ENCODE measurements at places on chromosomes 16 and 17.

- no peak for DNase-seq
Observed at GRCh38 chr16:87057211-87057881, 259.8 kb downstream of the C16orf95 start.

DNA sequence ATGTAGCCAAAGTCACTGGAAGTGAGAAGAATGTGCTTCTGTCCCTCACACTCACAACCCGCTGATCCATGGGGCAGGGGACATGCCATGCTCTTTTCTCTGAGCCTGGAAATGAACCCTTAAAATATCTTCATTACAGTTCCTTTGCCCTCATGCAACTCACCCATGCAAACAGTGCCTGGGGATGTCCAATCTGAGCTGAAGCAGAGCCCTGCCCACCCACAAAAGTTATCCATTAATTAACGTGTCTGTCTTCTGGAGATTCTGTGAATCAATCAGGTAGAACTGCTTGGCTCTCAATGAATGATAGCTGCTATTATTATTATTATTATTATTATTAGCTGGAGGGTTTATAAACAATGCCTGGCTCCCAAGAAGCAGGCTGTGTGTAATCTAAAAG lies 133.7 kb downstream of the USP31 start:
- DNase-seq = no peak

DNA sequence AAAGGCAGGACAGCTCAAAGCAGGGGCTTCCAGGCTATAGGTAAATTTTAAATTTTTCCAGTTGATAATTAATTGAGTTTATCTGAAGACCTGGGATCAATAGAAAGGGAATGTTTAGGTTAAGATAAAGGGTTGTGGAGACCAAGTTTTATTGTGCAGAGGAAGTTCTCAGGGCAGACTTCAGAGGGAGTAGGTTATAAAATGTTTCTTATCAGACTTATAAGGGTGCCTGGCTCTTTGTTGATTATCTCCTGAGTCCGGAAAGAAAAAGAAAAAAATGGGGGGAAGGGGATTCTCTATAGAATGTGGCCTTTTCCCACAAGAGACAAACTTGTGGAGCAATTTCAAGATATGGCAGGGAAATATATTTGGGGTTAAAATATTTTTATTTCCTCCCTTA lies 15.9 kb downstream of the SLC46A1 start:
- DNase-seq = no peak

DNA sequence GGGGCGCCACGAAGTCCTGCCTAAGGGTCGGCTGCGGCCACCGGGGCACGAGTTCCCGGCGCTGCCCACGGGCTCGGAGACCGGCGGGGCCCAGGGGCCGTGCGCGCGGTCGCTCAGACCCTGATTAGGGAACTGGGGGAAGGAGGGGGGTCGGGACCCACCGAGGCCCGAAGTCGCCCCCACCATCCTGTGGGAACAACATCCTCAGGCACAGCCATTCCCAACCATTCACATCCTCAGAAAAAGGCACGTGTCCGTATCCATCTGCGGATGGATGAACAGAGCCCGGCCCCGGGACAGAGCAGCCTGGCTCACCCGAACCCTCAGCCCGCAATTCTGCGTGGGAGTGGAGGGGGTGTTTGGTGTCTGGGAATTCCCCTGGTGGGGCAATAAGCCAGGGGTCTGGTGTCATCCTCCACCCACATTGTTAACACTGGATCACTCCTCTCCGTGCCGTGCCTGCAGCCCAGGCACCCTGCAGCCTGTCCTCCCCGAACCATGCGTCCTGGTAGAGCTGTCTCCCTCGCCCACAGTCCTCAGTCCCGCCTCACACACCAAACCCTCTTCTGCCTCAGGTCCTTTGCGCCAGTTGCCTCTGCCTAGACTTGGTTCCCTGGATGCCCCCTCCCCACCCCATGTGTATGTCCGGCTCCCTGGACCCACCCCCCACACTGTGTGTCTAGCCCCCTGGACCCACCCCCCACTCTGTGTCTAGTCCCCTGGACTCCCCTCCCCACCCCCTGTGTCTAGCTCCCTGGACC lies 789 bp upstream of the CCDC57 start:
- DNase-seq = no peak

DNA sequence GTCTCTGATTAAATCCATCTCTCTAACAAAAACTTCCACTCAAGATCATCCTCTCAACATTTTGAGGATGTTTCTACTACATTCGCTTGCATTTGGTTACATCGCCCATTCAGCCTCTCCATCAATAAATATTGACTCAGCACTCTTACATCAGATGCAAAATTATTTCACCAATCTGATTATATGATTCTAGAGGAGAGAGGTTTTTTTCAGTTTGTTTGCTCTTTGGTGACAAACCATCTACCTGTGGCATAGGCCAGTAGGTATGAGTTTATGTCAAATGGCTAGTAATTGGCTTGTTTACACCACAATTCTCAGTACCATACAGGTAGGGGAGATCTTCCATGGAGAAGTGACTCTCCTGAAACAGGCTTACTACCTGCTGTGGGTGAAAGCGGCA lies 52.3 kb downstream of the TOX3 start:
- DNase-seq = no peak

- DNase-seq = no peak
Observed at GRCh38 chr17:75645501-75645888, 12.3 kb downstream of the SMIM5 start.

DNA sequence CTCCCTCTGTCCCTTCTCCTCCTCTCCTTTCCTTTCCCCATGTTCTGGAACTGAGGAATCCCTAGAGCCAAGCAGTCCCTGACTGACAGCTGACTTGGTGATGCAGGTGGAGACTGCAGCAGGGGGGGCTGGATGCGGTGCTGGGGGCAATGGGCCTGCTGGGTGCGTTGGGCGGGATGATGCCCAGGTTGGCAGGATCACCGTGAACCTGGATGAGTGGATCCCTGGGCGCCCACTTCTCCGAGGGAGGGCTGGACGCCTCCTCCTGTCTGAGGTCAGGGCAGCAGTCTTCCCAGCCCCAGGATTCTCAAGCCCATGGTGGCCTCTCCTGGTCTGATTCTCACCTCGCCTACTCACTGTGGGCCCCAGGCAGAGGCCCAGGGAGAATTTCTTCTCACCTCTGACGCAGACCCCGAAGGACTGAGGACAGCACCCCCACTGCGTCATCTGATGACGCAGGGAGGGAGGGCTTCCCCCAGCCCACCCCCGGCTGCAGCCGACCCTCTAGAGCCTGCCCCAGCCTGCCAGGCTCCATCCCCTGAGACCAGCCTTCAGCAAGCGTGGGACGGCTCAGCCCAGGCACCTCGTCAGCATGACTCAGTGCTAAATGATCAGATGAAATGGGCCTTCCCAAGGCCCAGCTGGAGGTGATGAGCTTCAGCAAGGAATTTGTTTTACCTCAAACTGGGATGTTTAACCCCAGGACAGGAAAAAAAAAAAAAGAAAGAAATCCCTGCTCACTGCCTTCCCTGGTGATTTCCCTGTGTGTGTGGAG lies 188.0 kb upstream of the TNRC6C start:
- DNase-seq = no peak

DNA sequence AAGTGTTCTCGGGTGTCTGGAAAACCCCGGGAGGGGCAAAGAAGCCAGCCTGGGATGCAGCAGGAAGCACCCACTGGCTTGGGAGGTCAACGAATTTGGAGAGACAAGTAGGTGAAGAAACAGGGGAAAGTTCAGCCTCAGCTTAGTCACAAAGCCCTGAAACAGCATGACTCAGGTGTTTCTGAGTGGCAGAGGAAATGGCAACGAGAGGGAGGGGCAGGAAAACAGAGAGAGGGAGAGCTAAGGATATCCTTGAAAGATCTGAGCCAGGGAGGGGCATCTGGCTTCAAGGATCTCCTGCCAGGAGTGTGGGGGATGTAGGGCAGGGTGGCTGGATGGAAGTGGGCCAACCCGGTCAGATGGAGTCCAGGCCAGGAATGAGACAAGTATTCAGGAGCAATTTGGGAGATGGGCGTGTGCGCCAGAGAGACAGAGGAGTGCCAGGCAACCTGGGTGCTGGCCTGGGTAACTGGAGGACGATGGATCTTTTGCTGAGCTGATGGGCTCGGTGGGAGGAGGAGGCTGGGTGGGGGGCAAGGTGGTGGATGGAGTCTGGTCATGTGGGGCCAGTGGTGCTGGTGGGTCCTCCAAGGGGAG lies 27.2 kb downstream of the ABCC3 start:
- DNase-seq = no peak

DNA sequence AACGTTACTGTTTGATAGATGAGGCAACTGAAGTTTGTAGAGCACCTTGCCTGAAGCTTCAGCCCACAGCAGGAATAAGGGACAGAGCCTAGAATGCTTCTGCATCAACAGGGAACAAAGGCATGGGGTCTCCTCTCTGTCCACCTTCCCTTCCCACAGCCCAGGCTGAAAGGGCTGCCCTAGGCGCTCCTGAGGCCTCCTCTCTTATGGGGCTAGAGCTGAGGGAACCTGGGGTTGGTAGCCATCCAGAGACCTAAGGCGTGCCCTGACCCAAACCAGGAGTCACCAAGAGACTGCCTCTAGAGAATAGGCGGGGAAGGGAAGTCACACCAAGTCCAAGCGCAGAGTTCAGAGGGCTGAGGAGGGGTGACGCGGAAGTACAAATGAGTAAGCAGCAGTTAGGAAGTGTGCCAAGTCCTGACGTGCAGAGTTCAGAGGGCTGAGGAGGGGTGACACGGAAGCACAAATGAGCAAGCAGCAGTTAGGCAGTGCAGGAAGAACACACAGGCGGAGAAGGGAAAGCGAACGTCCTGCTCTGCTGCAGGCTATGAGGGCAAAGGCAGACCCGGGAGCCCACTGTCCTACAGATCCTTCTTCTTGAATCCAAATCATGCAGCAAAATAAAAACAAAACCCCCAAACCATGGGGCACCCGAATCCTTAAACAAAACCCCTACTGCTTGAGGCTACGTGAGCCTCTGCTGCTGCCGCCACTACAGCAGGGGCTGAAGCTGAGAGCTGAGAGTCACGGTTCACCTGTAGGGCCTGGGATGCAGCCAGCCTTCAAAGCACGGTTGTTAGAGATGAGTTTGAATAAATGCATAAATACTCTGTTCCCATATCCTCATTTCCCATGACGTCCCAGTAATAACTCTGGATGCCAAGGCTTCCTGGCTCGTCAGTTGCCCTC lies 2.7 kb upstream of the SPG7 start:
- peak; percentile 87 for DNase-seq

GRCh38 chr17:44967026-44967906 lies 837 bp downstream of the C1QL1 start:
- DNase-seq = no peak

- DNase-seq = no peak
Observed at GRCh38 chr17:35046245-35046644, 17.3 kb downstream of the RFFL start.

- DNase-seq = no peak
Observed at GRCh38 chr17:15364615-15365014, 23.2 kb upstream of the TEKT3 start.

DNA sequence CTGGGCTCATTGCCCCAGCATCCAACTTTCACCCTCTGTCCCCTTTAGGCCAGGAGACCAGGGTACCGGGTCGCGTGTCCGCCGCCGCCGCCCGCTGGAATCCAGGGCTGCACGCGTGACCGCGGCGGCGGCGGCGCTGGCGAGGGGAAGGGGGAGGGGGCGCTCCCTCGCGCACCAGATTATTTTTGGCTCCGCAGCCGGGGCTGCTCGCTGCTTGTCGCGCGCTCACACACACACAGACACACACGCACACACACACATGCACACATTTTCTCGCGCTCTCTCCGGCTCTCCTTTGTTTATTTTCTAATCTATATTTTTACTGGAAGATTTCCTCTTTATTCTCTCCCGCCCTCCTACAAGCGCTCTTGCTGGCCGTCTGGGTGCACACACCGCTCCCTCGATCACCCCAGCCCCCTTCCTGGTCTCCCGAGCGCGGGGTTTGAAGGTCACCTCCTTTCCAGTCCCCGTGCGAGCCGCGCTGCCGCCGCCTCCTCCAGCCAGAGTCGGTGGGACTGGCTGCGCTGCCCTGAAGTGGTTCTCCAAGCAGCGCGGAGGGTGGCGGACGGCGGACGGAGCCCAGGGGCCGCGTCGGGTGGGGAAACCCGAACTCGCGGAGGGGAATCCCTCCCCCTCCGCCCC lies 921.4 kb upstream of the EEF2KMT start:
- DNase-seq = no peak

DNA sequence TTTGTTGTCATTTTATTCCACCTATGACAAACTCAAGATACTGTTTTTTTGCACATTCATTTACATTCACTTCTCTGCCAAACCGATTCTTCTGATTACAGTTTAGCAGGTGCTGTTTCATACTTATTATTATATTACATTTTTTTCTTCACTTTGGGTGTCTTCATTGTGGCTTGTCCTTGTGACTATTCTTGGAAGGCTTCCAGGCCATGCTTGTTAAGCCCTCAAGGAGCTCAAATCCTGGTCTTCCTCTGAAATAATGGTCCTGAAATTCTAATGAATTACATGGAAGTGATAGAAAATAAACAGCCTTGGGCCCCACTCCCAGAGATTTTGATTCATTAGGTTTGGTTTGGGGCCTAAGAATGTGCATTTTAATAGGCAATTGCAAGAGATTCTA lies 1.4 kb downstream of the KRTAP2-4 start:
- no peak for DNase-seq

- no peak for DNase-seq
Observed at GRCh38 chr16:25038239-25038954, 23.2 kb upstream of the ARHGAP17 start.

GRCh38 chr17:12627781-12628451 lies 37.8 kb upstream of the MYOCD start:
- DNase-seq = no peak

DNA sequence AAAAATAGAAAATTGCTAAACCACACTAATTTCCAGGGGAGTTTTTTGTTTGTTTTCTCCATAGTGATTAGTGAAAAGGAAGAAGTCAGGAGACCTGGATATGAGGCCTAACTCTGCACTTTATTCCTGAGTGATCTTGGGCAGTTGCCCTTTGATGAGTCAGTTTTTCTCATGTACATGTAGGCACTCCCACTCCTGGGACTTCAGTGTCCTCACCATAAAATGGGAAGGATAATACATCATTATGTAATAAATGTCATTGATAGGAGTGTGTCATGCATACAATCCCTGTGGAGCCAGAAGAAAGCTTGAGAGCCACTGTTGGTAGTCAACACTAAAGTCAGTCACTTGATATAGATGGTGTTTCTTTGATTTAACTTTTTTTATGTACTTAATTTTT lies 32.5 kb downstream of the WIPF2 start:
- DNase-seq = no peak

DNA sequence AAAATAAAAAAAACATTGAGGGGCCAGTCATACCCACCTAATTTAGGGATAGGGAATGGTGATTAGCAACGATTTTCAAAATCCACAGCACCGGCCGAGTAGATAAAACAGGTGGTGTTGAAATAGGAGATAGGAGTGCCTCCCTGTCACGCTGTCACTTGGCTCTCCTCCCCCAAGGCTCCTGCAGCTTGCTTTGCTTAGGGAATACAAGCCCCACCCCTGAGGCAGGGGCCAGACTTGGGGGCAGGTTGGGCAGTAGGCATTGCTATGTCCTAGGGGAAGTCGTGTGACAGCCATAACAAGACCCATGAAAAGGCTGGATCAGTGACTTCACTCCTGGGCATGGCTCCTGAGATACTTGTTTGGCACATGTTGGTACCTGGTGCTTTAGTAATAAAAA lies 25.8 kb downstream of the POLR2A start:
- DNase-seq = no peak
